Mesothelial cell of epicardium (in vitro differentiated cells): ENCODE measurements at places on chromosomes 2 and 18. TPM values are rescaled to one million over a fixed set of nuclear protein-coding genes. Genes with fewer than 3 reads are reported as not detected.

ARHGEF4 gene
- 20.9 to 25.5 TPM (median 23.9 TPM) in 3 replicates for total RNA-seq

NOSTRIN gene
- total RNA-seq, result 0.90 to 1.0 TPM (median 0.98 TPM) in 3 replicates

CKAP2L gene
- total RNA-seq, result 8.4 to 8.9 TPM (median 8.6 TPM) in 3 replicates

ZNF2 gene
- 5.9 to 6.2 TPM (median 6.2 TPM) in 3 replicates for total RNA-seq

ZSWIM2 gene
- not detected in 3 replicates for total RNA-seq

DNA sequence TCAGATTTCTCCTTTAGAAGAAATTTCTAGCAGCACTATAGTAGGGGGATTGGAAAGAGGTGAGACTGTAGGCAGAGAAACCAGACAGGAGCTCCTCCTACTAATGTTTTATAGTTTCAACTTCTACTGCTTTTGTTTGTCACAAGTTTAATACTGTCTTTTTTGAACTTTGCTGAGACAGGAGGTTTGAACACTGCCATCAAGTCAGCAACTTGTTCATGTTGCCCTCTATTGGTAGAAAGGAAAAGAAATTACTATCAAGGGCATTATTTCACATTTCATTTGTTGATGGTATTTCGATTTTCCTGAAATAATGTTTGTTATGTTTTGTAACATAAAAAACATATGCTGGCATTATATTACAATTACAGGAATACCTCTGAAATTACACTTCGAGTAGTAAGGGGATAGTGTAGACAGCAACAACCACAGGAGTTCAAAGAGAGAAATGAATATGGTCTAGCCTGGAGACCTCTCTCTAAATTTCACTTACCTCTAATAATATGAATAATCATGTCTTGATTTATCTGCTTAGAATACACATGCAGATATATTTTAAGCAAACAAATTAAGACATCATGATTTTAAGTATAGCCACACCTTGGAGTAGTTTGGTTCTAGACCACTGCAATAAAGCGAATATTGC lies 12.4 kb upstream of the CCDC88A start:
- no peak overlapping the region for H3K4me3 ChIP-seq
- no peak overlapping the region for H3K27ac ChIP-seq
- no peaks in the 10 kb centered on the region for H3K27me3 ChIP-seq
- H3K36me3 ChIP-seq, result no peaks in the 10 kb centered on the region

- H3K4me3 ChIP-seq, result no peak overlapping the region
- DNase-seq, result no peak
- H3K4me1 ChIP-seq, result peaks cover 35% of the 10 kb centered on the region
- no peaks in the 10 kb centered on the region for H3K27me3 ChIP-seq
Measured at GRCh38 chr2:6309415-6310255, 556.1 kb downstream of the CMPK2 start.
